Naive thymus-derived CD8-positive, alpha-beta T cell (primary cell): ENCODE measurements at places on chromosomes 12 and 14. TPM values are rescaled to one million over a fixed set of nuclear protein-coding genes. Genes with fewer than 3 reads are reported as not detected.

DNA sequence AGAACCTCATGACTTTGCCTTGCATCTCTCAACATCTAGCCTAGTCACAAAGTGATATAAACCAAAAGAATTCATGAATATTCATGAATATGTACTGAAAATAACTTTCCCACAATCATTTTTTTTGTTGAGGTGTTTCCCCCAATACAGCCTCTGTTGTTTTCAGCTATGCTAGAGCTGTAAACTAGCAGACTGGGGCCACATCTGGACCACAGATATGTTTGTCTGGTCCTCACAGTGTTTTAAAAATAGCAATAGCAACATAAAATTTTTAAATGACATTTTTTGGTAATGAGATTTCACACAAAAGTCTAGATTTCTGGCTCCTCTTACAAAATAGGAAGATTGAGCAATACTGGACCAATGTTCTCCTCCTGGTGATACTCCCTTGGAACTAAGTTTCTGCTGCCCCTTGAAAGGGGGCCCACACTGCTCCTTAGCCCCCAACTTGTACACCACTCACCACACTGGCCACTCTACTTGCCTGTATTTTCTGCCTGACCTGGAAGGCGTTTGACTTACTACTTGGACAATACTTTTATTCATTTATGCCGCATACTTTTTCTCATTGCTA is 81.2 kb downstream of the BMP4 start:
- no peak for DNase-seq

GRCh38 chr12:109084425-109084824 is 8.8 kb downstream of the ALKBH2 start:
- DNase-seq = no peak

DNA sequence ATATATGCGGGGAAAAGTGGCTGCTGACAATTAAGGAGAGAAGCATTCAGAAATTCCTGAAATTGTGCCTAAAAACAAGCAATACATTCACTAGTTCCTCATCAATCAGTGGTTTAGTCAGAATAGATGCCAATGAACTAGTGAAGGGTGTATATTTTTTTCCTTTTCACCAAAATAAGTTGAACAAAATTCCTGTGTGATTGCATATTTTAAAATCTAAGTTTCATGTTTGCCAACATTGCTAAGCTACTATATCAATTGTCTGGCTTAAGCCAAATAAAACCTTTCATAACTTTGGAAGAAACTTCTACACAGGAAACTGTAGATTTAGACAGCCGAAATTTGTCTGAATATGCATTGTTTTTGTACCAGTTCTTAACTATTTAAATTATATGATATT is 8.7 kb downstream of the PRKD1 start:
- no peak for DNase-seq

- DNase-seq = no peak
Measured at GRCh38 chr12:51744235-51744634, 104.3 kb downstream of the FIGNL2 start.

DNA sequence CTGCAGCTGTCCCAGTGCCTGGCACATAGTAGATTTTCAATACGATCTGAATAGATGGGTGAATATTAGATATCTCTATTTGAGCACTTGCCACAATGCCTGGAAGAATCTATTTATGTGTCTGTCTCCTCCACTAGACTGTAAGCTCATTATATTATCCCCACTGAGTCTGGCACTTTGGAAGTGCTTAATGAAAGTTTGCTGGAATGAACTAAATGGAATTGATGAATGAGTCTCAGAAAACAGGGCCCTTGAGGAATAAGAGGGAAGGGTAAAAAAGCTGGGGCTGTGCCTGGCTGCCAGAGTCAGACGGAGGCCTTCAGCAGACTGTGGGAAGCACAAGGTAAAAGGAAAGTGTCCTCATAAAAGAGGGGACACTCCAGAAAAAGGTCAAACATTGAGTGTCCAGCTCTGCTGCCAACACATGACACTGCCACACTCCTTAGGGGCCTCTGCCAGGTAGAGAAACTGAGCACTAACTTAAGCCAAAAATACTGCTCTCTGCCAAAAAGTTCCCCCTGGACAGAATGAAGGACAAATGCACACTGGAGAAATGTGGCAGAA is 39.3 kb downstream of the GLT8D2 start:
- no peak for DNase-seq

LGR5 gene
- not detected for total RNA-seq

GRCh38 chr12:89476904-89477595 is 47.5 kb downstream of the GALNT4 start:
- DNase-seq = no peak

GRCh38 chr12:107859367-107859766 is 84.9 kb downstream of the ASCL4 start:
- no peak for DNase-seq

GRCh38 chr12:63075376-63076060 is 75.5 kb downstream of the AVPR1A start:
- DNase-seq = no peak

DNA sequence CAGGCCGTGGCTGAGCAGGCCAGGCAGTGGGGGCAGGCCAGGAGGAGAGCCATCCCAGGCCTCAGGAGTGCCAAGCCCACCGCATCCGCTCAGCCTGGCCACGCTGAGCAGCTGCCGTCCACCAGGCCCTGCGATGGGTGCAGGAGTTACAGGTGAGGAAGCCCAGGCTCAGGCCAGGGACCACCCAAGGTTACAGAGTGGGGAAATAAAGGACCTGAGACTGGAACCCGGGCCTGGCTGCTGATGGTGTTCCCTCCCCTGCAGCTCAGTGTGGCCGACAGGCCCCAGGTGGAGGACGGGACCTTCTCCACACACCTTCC is 49.0 kb upstream of the DIO3 start:
- no peak for DNase-seq

DNA sequence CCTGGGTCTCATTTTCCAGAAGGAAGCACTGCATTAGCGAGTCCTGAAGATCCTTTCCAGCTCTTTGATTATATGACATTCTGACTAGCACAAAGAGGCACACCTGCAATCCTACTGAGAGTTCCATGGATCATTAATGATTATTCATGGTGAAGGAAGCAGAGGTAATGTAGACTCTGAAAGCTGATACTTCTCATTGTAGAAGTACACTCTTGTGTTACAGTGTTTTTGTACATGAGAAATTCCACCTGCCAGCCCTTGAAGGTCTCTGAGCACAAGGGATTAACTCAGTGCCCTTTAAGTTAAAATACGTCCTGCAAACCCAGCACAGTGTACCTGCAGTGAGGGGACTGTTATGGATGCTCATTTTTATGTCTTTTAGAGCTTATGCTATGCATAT is 558.8 kb upstream of the FBXO33 start:
- no peak for DNase-seq

RNASE2 gene
- not detected for total RNA-seq

DNA sequence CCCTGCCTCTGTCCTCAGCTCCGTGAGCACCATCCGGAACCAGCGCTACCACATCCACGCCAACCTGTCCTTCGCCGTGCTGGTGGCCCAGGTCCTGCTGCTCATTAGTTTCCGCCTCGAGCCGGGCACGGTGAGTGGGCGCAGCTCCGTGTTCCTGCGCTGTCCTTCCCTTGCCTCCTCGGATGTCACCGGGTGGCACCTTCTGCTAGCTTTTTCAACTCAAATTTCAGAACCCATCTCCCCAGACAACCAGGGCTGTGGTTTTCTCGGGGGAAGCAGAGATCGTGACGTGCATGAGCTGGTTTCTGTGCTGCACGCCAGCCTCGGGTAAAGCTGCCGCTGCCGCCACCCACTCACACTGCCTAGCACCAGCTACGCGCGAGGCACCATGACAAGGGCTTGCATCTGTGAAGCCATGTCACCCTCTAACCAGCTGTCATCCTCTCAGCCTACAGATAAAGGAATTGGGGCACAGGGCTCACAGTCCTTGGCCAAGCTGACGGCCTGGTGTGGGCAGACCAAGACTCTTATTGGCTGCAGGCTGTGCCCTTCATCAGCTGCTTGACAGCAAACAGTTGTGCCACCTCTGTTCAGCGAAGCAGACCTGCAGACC is 152.1 kb downstream of the ADGRD1 start:
- DNase-seq = peak; percentile 71

GRCh38 chr12:122309564-122310121 is 43.3 kb upstream of the VPS33A start:
- no peak for DNase-seq

- DNase-seq = no peak
Measured at GRCh38 chr14:57816568-57817284, 49.2 kb downstream of the SLC35F4 start.

DNA sequence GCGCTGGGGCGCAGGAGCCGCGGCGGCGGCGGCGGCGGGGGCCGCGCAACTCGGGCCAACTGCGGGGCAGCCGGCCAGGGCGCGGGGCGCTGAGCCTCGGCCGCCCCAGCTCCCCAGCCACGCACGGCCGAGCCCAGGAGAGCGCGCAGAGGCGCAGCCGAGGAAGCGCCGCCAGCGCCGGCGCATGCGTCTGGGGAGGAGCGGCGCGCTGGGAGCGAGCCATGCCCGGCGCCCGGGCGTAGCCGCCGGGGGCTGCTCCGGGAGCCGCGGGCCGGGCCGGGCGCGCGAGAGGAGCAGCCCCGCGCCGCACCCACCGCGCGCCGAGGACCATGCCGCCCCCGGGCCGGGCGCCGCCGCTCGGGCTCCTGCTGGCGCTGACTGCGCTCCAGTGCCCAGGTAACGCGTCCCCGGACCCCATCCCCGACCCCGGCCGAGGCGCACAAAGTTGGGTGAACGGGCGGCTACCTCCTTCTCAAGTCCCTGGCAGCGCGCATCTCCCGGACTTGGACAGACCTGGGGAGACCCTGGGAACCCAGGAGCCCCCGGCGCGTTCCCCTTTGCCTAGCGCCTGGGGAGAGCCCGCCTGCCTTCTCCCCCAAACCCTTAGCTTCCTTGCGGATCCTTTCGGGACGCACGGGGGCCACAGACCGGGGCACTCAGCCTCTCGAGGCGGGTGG is 121.4 kb downstream of the AACS start:
- DNase-seq = no peak
